ENCODE measurements at places on chromosomes 13 and 19.
A peak's percentile ranks its signal among the peaks of the same experiment; 100 is the strongest.

GRCh38 chr13:53141336-53141735 lies 112.7 kb downstream of the OLFM4 start:
- DNase-seq, result peak; percentile 55

- DNase-seq, result no peak
Measured at GRCh38 chr13:61247149-61247936, 168.3 kb downstream of the PCDH20 start.

GRCh38 chr13:105904034-105904742 lies 631.3 kb downstream of the EFNB2 start:
- no peak for DNase-seq

- DNase-seq, result peak; percentile 55
Measured at GRCh38 chr19:33235269-33235995, 9.8 kb upstream of the SLC7A10 start.

- no peak for DNase-seq
Measured at GRCh38 chr19:51207747-51208146, 17.1 kb upstream of the CD33 start.

- DNase-seq, result no peak
Measured at GRCh38 chr13:56563663-56564062, 577.1 kb upstream of the PRR20A start.

DNA sequence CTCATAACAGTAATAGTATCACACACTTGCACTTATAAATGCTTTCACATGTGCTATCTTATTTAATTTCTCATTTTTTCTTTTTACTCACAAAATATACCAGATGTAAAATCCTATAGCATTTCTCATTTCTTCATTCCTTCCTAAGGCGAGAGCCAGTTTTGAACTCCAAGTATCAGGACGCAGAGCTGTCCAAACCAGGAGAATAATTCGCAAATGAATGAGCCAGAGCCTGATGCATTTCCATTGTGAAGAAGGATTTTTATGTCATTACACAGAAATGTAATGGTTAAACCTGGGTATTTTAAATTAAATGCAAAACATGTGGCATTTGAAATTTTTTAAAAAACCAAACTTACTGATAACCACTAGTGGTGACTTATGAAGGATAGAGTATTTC lies 244.3 kb downstream of the RGCC start:
- no peak for DNase-seq

- no peak for DNase-seq
Measured at GRCh38 chr19:29836409-29836825, 24.6 kb downstream of the CCNE1 start.

GRCh38 chr19:55536366-55536765 lies 567 bp downstream of the SBK2 start:
- DNase-seq, result no peak

- no peak for DNase-seq
Measured at GRCh38 chr19:40754611-40755247, 3.7 kb downstream of the SNRPA start.

DNA sequence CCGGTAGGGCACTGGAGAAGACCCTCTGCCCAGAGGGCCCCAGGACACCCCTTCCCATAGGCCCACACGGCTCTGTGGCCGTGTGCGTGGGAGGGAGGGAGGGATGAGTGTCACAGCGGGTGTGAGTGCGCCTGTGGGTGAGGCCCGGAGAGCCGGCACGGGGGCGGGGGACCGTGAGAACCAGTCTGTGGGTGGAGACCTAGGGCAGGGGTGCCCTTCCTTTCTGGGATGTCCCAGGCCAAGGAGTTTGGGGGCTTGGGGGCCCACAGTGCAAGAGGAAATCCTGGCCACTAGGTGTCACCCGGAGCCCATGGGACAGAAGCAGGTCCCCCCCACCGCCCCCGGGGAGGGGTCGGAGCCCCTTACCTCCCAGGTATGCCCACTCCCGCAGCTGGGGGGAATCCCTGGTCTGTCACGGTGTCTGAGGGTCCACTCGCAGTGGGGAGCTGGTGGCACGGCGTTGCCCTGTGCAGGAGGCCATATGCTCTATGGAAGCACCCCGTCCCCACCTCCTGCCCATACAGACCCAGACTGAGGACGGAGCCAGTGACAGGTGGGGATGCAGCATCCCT lies 16.0 kb upstream of the SLC7A10 start:
- DNase-seq, result no peak

GRCh38 chr13:40230833-40231266 lies 435.6 kb downstream of the FOXO1 start:
- DNase-seq, result no peak

DNA sequence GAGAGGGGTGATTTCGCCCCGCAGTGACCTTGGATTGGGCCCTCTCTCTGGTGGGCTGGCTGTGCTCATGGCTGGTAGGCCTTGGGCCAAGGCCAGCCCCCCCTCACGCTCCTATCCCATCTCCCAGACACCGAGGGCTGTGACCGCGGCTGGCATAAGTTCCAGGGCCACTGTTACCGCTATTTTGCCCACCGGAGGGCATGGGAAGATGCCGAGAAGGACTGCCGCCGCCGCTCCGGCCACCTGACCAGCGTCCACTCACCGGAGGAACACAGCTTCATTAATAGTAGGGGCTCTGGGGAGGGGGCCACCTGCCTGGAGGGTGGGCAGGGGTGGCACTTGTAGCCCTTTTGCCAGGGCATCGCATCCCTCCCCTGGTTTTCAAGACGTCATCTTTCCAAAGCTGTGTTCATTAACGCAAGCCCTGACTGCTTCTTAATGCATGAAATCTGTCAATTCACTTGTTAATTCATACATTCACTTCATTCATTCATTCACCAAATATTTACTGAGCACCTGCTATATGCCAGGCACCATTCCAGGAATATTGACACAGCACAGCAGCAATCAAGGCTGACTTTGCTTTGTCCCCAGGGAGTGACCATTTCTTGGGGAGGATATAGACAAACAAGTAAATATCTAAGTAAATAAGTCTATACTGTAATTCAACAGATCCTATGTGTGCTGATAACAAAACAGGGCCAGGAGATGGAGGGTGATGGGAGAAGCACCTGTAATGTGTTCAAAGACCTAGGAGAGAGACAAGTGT lies 26.6 kb downstream of the NCAN start:
- DNase-seq, result no peak

GRCh38 chr13:98386637-98387036 lies 190.3 kb downstream of the STK24 start:
- no peak for DNase-seq

DNA sequence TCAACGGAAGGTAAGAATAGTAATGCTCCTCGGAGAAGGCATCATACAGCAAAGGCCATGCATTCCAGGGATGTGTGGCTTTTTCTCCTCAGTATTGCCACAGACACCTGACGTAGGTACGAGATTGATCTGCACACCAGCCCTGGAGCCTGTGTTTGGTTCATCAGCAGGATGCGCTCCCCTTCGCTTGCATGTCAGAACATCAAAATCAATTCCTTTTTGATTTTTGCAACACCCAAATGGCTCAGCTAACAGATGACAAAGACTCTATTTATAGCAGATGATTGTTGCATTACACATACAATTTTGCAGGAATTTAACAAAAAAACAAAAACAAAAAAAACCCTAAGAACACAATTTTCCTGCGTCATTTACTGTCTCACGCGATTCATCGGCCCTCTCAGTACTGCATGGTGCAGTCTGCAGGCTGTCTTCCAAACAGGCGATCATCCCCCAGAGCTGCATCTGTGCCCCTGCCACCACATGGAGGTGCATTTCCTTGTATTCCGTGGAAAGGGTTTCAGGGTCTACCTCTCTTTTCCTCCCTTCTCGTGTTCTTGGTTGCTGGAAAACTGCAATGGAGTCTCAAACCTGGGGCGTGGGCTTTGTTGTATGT lies 207.3 kb downstream of the TEX29 start:
- no peak for DNase-seq

GRCh38 chr19:23002690-23003422 lies at the start of gene ZNF728:
ZNF728 (minus strand) TSS chr19:23003176; CDS start chr19:23003030, 146 bp downstream.
- no peak for DNase-seq

GRCh38 chr19:42068756-42069571 lies 1.0 kb downstream of the GRIK5 start:
- no peak for DNase-seq

DNA sequence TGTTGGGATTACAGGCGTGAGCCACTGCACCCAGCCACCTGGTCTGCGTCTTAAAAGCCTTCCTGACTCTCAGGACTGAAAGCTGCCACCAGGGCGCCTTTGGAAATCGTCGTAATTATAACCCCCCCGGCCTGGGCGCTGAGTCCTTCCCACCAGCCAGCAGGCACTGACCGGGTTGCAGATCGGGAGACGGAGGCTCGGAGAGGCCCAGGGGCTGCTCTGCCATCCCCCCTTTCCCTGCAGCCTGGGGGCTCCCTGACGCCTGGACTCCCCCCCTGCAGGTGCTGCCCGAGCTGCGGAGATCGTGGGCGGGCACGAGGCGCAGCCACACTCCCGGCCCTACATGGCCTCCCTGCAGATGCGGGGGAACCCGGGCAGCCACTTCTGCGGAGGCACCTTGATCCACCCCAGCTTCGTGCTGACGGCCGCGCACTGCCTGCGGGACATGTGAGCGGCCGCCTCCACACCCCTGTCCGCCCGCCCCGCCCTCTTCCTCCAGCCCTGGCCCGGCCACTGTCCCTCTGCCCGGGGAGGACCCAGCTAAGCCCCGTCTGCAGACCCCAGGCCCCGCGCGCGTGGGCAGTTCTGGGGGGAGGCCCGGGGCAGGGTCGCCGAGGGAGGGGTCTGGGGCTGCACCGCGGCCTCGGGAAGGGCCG lies 2.5 kb downstream of the PRTN3 start:
- DNase-seq, result no peak

GRCh38 chr19:39409208-39410016 lies 2.8 kb downstream of the ZFP36 start:
- no peak for DNase-seq

DNA sequence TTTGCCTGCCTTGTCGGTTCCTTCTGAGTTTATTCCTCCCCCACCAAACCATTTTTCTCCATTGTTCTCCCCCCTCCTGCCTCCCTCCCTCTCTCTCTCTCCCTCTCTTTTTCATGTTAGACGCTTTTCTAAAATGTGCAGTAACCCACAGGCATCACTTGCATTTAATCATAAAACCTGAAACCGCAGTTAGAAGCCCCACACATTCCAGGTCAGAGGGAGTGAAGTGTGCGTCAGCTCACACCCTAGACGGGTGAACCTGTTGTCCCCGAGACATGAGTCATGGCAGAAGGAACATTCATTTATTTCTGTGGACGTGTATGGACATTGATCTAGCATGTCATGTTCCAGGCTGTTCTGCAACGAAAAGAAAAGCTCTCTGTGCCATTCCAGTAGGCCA lies 19.9 kb downstream of the ONECUT3 start:
- DNase-seq, result no peak

GRCh38 chr13:60379837-60380565 lies 17.0 kb upstream of the TDRD3 start:
- DNase-seq, result no peak

GRCh38 chr13:75494491-75494890 lies 12.5 kb upstream of the TBC1D4 start:
- no peak for DNase-seq

DNA sequence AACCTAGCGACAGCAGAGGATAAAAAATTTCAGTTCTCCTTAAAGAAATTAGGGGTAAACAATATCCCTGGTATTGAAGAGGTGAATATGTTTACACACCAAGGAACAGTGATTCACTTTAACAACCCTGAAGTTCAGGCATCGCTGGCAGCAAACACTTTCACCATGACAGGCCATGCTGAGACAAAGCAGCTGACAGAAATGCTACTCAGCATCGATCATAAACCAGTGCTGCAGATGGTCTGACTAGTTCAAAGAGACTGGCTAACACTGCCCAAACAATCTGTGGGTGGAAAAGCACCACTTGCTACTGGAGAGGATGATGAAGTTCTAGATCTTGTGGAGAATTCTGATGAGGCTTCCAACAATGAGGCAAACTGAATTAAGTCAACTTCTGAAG lies 19.9 kb upstream of the ACOD1 start:
- DNase-seq, result no peak

- DNase-seq, result no peak
Measured at GRCh38 chr19:34319785-34320184, 45.2 kb upstream of the GPI start.

GRCh38 chr13:51759240-51759639 lies 44.7 kb downstream of the DHRS12 start:
- no peak for DNase-seq

GRCh38 chr13:110490009-110490770 lies 71.3 kb downstream of the RAB20 start:
- DNase-seq, result no peak

DNA sequence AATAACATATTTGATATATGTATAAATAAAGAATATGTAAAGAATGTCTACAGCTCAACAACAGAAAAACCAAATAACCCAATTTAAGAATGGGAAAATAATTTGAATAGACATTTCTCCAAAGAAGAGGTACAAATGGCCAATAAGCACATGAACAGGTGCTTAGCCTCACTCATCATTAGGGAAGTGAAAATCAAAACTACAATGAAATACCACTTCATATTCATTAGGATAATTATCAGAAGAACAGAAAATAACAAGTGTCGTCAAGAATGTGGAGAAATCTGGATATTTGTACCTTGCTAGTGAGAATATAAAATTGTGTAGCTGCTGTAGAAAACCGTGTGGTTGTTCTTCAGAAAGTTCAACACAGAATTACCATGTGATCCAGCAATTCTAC lies 8.4 kb upstream of the SUPT20H start:
- DNase-seq, result no peak

GRCh38 chr13:19685437-19685836 lies 52.0 kb downstream of the MPHOSPH8 start:
- no peak for DNase-seq

DNA sequence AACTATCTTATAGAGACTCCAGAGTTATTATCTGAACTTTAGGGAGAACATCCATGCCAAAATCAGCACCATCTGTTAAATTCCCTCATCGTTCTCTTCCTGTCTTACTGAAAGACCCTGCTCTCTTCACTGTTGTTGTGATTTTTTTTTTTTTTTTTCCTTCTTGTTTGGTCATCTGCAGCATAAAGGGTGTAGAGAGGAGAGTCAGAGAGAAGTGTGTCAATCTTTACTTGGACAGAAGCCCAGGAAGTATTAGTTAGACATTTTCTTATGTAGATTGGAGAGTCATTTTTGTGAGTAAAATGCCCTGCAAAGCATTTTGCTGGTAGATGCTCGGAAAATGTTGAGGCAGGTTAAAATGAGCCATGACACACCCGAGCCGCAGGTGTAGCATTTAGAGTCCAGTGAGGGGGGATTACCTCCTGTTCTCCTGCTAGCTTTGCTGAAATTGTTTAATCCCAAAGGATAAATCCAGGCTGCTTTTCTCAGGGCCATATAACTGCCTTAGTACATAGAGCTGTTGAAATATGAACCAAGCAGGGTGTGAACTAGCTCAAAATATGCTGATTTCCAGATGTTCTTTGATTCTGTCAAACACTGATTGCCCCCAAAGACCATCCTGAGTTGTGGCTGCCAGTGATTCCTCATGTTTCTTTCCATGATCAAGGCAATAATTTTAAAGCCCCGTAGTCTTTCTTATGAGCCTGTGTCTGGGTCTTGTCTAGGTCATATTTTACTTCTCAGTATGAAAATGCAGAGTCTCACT lies 143.5 kb downstream of the DCT start:
- DNase-seq, result no peak

DNA sequence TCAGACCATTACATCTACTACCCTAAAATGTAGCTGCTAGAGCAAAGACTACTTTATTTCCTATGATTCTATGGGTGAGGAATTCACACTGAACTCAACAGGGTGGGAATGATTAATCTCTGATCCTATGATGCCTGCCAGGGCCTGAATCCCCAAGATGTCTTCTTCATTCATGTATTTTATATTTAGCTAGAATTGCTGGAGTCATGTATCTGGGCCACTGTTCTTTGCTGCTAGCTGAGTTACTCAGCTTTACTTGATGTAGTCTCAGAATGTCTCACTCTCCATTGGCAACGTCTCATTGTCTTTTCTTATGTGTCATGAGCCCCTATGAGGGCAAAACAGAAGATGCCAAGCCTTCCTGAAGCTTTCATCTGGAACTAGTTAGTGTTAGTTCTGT lies 21.1 kb downstream of the ZNF582 start:
- no peak for DNase-seq

All from NCI-H1092 (cell line).